ENCODE measurements at places on chromosomes 3 and 15.

DNA sequence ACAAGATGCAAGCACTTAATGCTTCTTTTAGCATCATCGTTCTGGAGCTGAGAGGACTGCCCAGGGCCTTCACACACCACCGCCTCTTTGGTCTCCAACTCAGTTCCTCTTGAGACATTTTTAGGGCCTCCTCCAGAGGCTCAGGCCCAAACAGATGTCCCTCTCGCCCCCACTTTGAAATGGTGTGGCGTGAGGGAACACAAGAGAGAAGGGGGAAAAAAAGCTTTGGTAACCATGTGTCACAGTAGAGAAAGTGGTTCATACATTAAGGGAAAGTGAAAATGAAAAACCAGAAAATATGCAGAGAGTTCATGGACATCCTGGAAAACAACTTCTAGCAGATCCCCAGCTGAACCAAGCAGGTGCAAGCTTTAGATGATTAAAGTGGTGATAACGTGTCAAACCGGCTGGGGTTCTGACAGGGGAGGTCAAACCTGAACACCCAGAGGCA lies 33.1 kb upstream of the FOXP1 start:
- DNase-seq, result no peak

- no peak for DNase-seq
These were observed 1.4 kb downstream of the ACVR2B start for GRCh38 chr3:38454884-38455638.

- DNase-seq, result no peak
These were observed 65.4 kb downstream of the BDH1 start for GRCh38 chr3:197490098-197491058.

DNA sequence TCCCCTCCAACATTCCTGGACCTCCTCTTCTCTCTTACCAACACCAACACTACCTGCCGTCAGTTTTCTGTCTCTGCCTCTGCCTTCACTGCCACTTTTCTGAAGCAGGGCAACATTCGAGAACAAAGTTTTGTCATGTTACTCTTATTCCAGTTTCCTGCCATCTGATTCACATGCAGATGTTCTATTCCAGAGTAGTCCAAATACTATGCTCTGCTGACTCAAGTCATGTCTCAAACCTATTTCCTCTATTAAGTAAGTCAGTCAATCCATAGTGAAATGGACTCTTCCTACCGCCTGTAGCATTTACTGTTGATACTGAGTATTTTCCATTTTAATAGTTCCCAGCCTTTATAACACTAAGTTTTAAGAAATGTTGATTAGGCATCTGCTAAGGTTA lies 43.4 kb downstream of the ESYT3 start:
- DNase-seq, result no peak

GRCh38 chr3:173770796-173771573 lies 373.4 kb downstream of the NLGN1 start:
- DNase-seq, result no peak

GRCh38 chr3:142053835-142054234 lies 95.5 kb downstream of the TFDP2 start:
- DNase-seq, result no peak

DNA sequence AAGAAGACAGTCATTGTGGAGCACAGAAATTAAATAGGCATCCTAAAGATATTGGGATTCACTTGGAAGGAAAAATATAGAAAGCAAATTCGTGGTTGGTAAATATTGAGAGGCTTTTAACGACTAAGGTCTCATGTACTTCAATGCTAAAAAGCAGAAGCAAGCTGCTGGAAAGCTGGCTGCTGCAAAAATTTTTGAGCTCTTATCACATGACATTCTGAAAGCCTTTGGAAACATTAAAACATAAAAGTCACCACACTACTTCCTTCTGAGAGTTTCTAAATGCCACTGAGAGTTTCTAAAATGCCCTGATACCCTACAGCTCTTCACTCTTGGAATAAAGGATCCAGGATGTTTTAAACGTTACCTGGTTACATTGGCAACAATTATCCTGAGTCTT lies 39.0 kb upstream of the CBLB start:
- DNase-seq, result no peak

GRCh38 chr3:37905987-37906674 lies 44.5 kb downstream of the CTDSPL start:
- DNase-seq, result no peak

- no peak for DNase-seq
These were observed 57.6 kb upstream of the FRMD4B start for GRCh38 chr3:69443457-69443920.

- DNase-seq, result no peak
These were observed 2.7 kb downstream of the LRIG1 start for GRCh38 chr3:66497985-66498671.

DNA sequence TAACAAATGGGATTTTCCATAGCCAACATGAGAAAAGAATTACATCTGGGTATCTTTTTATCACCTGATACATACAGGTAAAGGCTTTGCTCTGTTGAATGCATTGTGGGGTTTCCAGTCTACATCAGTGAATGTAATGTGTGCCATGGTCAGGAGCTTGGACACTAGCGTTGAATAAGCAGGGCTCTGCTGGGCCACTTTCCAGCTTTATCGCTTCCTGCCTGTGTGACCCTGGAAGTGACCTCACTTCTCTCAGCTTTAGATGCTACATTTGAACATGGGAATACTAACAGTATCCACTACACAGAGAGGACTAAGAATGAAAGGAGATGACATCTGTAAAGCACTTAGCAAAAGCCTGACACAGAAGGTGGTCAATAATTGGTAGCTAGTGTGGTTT lies 40.1 kb downstream of the TTC23 start:
- no peak for DNase-seq

All from Panc1 (cell line).